ENCODE measurements at places on chromosomes 4 and X. TPM values are rescaled to one million over a fixed set of nuclear protein-coding genes. Genes with fewer than 3 reads are reported as not detected.

USP17L24 gene
- not detected for total RNA-seq

SOX3 gene
- not detected for total RNA-seq

HMGB3 gene
- 15.3 TPM for total RNA-seq

GRCh38 chrX:139559383-139560042 lies 29.0 kb downstream of the F9 start:
- peak; percentile 25 for DNase-seq

- peak; percentile 18 for DNase-seq
Measured at GRCh38 chrX:79412972-79413371, 45.8 kb upstream of the ITM2A start.

DNA sequence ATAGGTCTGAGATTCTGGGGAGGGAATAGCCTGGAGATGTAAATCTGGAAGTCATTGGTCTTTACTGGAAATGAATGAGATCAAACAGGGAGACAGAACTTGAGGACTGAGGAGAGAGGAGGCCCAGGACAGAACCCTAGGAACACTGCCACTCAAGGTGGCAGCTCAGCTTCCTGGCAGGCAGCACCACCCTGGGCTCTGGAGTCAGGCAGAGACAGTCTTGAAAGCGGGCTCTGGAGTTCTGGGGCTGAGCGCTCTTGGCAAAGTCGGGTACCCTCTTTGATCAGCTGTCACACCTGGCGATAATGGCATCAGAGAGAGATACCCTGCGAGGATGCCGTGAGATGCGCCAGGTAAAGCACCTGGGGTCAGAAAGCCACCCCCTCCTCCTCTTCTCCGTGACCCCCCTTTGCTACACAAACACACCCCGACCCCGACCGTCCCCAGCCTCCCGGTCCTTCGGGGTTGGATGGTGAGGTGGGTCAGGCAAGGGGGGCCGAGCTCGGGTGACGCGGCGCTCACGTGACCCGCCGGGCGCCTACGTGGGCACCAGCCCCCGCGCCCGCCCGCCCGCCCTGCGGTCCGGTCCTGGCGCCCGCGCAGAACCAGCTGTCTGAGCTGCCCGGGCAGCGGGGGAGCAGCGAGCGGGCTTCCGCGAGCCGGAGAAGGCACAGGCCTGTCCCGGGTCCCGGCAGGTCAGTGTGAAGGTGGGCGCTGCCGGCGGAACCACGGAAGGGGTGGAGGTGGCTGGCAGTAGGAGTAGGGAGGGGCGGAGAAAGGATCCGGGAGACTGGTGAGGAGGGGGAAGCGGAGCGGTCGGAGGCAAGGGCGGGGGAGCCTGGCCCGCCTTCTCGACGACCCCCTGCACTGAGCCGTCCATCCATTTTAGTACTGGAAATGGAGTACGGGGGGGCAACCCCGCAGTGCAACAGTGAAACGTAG lies at the start of gene TCEAL3:
Gene TCEAL3 (plus strand): TSS at position 600 of the 942 bp plus-strand sequence. CDS start 1,102 bp downstream, outside the sequence.
- no peak for DNase-seq

DNA sequence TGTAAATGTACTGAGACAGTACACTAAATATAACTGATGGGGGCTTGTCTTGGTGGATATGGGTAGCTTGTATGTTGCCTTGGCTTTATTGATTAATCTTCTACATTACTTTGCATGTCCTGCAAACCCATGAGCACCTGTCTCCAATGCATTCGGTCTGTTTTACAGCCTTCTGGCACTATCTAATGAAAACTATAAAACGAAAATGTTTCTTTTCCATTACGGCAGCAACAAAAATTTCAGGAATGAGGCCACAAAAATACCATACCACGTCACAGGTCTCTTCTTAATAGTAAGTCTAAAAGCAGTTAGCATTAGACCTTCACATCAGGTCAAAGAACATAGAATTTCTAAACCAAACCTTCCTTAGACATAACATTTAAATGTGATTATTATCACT lies 49.8 kb downstream of the EDNRA start:
- DNase-seq: no peak

- DNase-seq: no peak
Measured at GRCh38 chr4:30721185-30722091, 1.3 kb downstream of the PCDH7 start.

DNA sequence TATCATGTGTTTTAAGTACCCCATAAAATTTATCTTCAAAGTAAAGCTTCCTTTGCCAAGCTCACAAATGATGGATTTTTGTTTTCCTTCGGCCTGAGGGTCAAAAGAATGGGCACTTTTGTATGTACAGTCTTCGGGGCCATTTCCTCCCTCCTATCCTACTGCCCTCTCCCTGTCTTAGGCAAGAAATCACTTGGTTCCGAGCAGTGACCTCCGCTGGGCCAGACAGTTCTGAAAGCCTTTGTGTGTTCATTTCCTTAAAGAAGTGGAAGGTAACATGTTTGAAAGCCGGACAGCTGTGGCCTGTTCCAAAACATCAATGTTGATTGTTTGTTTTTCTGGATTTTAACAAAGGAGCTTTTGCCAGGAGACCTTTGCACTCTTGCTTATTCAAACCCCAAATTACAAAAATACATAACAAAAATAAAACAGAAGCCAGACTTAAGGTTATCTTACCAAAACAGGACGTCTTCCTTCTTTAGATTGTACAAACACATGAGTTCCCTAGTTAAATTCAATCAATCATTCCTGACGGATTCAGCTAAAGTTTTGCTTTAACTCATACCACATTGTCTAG lies 110.6 kb upstream of the LIMCH1 start:
- peak; percentile 65 for DNase-seq

All from glomerular endothelial cell (primary cell).